ENCODE measurements at places on chromosomes 11 and 22.

DNA sequence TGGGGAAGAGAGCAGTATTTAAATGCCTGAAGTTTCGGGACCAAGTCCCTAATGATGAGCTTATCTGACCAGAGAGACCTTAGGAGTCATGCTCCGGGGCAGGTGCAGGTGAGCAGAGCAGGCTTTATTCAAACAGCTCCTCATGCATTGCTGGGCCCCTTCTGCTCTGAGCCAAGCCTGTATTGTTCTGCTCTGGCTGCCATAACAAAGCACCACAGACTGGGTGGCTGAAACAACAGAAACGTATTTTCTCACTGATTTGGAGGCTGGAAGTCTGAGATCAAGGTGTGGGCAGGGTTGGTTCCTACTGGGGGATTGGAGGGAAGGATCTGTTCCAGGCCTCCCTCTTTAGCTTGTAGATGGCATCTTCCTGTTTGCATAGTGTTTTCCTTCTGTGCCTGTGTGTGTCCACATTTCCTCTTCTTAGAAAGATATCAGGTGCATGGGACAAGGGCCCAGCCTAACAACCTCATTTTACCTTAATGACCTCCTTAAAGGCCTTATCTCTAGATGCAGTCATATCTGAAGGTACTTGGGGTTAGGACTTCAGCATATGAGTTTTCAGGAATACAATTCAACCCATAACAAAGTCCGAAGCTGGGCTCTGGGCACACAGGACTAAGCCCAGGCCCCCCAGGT, 97.1 kb upstream of the PARVA start:
- DNase-seq = no peak

GRCh38 chr11:32891657-32892354, 805 bp upstream of the QSER1 start:
- no peak for DNase-seq

GRCh38 chr11:38060920-38061319, 1462.9 kb upstream of the RAG2 start:
- DNase-seq = no peak

DNA sequence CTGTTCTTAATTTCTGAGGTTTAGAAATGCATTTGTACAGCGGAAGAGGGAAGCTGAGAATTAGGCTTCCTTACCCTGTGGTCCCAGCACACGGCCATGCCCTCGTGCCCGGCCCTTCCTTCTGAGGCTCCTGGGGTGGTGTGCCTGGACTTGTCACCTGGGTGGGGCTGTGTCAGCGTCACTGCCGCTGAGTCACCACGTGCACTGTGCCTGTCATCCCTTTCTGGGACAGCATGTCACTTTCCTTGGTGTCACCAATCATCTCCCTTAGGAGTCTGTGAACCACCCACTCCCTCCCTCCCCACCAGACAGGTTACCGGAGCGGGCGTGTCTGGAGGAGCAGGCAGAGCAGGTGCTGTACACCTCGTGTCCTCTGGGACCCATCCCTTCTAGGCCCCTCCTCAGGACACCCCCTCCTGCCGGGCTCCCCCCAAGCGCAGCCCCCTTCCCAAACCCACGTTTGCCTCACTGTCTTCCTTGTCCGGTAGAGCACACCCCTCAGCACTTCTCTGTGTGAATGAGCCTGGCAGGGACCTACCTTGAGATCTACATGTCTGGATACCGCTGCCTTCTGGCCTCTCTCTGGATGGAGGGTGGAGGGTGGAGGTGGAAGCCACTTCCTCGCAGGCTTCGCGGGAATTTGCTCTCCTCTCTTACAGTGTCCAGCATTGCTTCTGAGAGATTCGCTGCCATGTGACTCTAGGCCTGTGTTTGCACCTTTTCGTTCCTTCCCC, 367.6 kb downstream of the TBC1D22A start:
- DNase-seq = no peak

GRCh38 chr11:95341221-95341620, 110.2 kb upstream of the SESN3 start:
- DNase-seq = no peak

DNA sequence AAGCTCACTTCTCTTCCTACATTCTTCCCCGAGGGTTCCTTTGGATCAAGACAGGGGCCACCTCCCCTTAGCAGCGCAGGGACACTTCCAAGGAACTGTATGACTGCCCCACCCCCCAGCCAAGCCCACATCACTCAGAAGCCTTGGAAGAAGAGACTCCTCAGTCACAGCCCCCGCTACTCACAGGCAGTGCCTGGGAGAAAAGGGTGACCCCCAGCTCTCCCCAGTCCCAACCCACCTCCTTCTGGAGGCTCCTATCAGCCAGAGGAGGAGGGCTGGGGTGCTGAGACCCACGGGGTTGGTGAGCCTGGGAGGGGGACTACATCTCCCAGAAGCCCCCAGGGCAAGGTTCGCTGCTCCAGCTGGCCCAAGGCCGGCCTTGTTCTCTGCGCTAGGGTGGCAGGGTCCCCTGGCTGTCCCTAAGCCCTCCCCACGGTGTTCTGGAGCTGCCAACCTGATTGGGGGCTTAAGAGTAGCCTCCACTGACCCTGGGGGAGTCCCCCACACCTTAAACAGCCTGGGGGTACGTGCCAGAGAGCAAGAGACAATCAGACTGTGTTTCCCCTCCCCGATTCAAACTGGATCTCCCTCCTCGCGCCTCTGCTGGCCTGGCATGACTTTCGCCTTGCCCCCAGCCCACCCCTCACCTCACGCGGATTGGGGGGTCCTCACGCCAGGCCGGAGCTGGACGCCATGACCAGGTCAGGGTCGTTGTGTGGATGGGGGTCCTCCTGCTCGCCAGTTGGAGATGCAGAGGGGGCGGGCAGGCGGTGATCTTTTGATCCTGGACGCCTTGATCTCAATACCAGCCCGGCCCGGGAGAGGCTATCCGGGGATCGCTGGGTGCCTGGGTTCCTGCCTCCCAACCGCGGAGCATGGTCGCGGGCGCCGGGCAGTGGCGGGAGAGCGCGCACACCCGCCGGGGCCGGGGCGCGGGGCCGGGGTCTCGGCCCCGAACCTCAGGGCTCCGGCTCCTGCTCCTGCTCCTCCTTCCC, 838 bp downstream of the BCL9L start:
- DNase-seq = no peak

- DNase-seq = no peak
These were observed 71.9 kb upstream of the CDON start for GRCh38 chr11:126134461-126135155.

GRCh38 chr11:121485216-121485615, 32.4 kb upstream of the SORL1-AS1 start:
- DNase-seq = no peak

DNA sequence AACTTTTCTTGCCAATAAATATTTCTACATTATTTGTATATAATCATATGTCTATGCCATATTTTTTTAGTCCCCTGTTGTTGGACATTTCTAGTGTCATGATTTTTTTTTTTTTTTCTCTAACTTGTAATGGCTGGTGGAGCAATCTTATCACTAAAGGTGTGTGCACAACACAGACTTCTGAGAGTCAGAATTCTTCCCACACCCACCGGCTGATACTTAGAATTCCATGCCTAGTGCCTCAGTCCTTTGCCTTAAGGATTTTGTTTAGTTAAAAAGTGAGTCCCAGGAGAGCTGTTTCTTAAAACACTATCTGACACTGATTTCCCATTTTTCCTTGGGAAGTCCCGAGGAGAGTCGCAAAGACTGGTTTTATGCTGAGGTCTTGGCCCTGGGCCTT, 87.7 kb upstream of the BARX2 start:
- no peak for DNase-seq

GRCh38 chr22:32723643-32724042, 77.9 kb upstream of the TIMP3 start:
- peak; percentile 68 for DNase-seq

- DNase-seq = no peak
These were observed 618.4 kb downstream of the OPCML start for GRCh38 chr11:132913886-132914285.

GRCh38 chr11:27703481-27703880, 3.2 kb upstream of the BDNF start:
- DNase-seq = no peak

GRCh38 chr11:134362192-134362901, 30.6 kb downstream of the GLB1L2 start:
- no peak for DNase-seq

GRCh38 chr22:17830043-17830961, 56.0 kb upstream of the BID start:
- peak; percentile 64 for DNase-seq

DNA sequence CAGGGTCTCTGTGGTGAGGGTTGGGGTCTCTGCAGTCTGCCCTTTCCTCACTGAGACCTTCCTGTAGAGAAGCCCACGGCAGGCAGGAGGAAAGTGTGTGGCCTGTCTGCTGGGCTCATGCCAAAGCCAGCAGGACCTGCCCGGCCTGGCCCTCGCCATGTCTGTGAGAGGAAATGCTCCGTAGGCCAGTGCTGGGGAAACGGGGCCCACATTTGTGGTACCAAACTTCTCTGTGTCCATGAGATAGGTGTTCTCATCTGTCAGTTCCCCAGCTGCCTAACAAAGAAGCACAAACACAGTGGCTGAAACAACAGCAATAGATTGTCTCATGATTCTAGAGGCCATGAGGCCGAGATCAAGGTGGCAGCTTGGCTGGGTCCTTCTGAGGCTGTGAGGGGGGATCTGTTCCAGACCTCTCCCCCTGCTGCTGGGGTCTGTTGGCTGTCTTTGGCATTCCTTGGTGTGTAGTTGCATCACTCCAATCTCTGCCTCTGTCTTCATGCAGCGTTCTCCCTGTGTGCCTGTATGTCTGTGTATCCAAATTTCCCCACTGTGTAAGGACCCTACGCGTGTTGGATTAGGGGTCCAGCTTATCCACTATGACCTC, 772.5 kb downstream of the TBC1D22A start:
- no peak for DNase-seq

- DNase-seq = no peak
These were observed 58.6 kb upstream of the MPEG1 start for GRCh38 chr11:59271247-59271755.

- no peak for DNase-seq
These were observed 44.8 kb upstream of the EIF3M start for GRCh38 chr11:32538804-32539203.

- DNase-seq = no peak
These were observed 442.4 kb downstream of the DLG2 start for GRCh38 chr11:85184721-85185120.

DNA sequence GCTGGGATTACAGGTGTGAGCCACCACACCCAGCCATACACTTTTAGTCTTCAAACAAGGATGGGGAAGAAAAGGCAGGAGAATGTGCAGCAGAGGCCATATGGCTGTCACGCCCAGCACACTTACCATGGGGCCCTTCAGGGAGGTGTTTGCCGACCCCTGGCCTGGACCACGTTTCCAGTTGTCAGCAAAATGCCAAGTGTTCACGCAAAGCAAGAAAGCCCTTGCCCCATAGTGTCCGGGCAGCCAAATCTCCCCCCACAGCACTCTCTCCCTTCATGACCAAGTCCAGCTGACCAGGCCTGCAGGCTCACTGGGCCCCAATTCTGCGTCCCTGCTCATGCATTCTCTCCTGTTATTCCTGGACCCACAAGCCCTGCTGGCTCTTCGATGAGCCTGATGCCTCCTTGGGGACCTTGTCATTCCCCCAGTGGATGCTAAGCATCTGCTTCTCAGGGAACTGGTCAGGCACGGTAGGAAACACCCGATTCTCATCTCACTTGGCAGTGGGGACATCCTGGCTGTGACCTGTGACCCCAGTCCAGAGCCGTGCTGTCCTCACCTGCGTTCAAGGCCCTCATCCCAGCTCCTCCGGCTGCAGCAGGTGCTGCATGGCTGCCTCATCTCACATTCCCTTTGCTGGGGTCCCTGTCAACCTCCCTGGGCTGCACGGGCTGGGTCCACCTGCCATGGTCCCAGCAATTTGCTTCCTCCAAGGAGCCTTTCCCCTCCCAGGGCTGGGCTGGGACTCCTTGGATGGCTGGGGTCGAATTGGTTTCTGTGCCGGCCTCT, 96.4 kb downstream of the CTTN start:
- no peak for DNase-seq

GRCh38 chr22:31734512-31734911, 15.4 kb downstream of the PRR14L start:
- DNase-seq = peak; percentile 24

- DNase-seq = no peak
These were observed 11.9 kb downstream of the APOL2 start for GRCh38 chr22:36227396-36227795.

DNA sequence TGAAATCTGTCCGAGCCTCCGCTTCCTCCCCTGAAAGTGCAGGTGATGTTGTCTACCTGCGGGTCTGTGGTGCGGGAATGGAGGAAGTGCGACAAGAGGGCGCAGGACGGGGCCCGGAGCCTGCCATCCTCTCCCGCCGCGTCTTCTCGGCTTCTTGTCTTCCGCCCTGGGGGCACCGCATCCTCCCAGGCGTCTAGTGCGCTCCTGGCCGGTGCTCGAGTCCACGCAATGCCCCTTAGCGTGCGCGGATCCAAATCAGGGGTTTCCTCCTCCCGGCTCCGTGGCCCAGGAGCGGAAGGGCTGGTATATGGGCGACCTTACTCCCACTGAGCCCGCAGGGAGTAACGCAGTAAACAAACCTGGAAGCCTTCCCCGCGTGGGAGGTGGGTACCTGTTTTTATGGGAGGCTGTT, 405 bp downstream of the SFI1 start:
- DNase-seq = no peak

GRCh38 chr22:48313175-48313830, 1514.4 kb downstream of the BRD1 start:
- no peak for DNase-seq
